ENCODE measurements at places on chromosomes 11 and 22.

DNA sequence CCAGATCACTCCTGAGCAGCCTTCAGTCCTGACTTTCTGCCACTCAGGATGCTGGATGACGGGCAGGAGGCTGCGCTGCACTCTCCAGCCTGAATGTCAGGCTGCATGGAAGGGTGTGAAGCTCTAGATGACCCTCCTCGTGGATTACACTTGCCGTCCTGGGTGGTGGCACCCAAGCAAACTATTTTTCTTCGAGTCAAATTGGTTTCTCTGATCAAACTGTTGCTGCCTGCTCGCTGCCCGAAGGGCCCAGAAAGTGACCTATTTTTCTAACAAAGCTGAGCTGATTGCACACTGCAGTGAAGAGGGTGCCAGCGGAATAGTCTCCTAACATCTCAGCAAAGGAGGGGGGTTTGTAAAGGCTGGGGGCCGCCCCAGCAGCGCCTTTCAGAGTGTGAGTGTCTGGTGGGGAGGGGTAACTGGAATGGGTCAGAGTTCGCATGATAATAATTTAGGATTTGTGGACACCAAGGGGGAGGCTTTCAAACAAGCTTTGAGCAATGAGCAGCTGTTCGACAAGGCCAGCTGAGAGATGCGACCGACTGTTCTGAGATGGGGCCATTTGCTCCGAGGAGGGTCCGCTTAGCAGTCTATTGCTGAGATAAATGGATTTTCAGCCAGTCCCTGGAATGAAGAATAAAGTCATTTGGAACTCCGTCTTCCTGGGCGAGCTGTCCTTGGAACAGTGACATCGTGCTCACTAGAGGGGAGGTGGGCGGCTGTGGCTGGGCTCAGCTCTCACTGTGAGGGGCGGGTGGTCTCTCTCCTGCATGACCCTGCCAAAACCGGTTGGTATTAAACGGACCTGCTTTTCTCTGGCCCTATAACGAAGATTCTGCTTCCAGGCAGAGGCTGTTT lies 537.6 kb downstream of the BRD1 start:
- DNase-seq: no peak

GRCh38 chr11:6320411-6321155 lies at the start of gene CAVIN3:
TSS of gene CAVIN3 (minus strand) at chr11:6320501. CDS start at chr11:6320476, 25 bp downstream.
- no peak for DNase-seq

DNA sequence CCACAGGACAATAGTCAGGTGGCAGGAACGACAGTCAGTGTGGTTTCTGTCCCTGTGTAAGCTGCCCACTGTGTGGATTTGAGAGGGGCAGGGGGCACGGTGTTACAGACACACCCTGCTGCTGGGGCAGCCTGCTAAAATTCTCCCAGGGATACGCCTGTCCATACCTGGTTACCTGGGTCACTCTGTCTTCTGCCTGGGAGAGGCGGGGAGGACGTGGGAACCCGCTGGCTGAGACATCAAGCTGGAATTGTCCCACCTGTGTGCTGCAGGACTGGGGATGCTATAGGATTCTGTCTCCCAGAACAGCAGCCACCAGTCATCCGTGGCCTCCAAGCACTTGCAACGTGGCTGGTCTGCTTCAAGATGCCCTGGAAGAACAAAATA lies 63.8 kb upstream of the LINC01488 start:
- no peak for DNase-seq

GRCh38 chr11:117945047-117945810 lies 16.0 kb upstream of the TMPRSS13 start:
- DNase-seq: no peak

- no peak for DNase-seq
These were observed at the start of gene ALDH3B1 for GRCh38 chr11:68010090-68011041. TSS of gene ALDH3B1 (plus strand) at chr11:68010327. CDS start at chr11:68015298, 4,971 bp downstream.

- no peak for DNase-seq
These were observed 9.1 kb downstream of the LTBP3 start for GRCh38 chr11:65549096-65549495.

GRCh38 chr22:41367039-41367679 lies 14.6 kb upstream of the TEF start:
- DNase-seq: peak; percentile 92

GRCh38 chr11:128201801-128202200 lies 385.6 kb downstream of the ETS1 start:
- DNase-seq: no peak

- no peak for DNase-seq
These were observed 523.0 kb downstream of the METTL15 start for GRCh38 chr11:28631148-28631547.

GRCh38 chr22:28711820-28712777 lies 29.5 kb downstream of the CHEK2 start:
- no peak for DNase-seq

Data from NCI-H1092 (cell line).